NCI-H1105 (cell line): ENCODE measurements at places on chromosomes 12 and 14.

DNA sequence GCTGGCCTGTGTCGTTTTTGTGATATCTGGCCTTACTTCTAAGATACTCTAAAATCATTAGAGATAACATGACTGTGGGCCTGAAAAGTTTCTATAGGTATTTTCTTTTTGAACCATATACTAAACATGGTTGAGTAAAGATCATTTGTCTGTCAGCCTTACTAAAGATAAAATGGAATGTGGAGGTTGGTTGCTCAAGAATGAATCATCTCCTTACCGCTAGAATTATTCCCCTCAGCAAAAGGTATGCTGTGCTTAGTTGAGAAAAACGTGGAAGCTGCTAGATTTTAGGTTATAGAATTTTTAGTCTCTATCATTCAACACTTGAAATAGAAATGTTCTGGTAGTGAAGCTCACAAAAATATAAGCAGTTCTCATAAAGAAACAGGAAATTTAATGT, 407.3 kb downstream of the AEBP2 start:
- DNase-seq = no peak

GRCh38 chr12:98222135-98222534, 293.3 kb upstream of the TMPO start:
- no peak for DNase-seq

DNA sequence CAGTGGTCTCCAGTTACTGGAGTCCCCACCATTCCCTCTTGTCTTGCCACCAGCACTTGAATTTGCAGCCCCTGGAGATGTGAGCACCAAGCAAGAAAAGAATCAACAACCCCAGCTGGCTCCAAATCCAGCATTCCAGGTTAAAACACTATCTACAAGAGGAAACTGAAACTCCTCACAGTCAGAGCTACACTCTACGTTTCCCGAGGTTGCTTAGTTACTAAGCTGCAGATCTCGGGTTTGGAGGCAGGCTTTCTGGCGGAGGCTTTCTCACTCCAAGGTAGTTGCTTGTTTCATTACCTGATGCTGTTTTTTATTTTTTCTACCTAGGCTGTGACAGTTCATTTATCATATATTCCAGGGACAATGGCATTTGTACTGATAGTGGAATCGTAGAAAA, 248.1 kb downstream of the GLT1D1 start:
- no peak for DNase-seq

GRCh38 chr12:19547271-19547671, 108.0 kb downstream of the AEBP2 start:
- no peak for DNase-seq

DNA sequence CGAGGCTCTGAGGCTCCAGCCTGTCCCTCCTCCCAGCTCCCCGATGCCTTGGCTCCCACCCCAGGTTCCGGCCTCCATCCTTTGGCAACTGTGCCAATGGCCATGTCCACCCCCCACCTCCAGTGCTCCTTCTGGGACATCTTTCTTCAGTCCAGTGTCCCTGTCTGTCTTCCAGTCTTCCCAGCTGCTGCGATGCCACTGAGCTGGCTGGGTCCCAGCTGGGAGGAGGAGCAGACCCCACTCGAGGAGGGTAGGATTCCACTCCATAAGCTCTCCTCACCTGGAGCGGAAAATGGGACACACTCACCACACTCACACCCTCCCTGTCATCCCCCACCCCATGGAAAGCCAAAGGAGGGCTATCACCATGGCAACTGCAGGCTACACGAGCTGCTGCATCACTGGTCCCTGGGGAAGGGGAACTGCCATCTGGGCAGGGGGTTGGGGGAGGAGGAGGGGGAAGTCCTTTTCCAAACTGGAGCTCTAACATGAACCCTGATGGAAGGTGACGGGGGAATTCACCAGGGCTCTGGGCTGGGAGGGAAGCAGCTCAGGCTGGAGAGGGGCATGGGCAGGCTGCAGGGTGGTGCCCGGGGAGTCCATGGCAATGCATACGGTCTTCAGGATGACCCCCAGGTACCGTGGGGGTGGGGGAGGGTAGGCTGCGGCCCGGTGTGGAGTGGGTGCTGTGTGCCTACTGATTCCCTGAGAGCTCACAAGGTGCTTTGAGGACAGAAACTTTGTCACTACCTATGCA, 94.3 kb downstream of the LRRC74A start:
- DNase-seq = peak; percentile 91

- DNase-seq = no peak
These were observed 95.9 kb upstream of the CDKN3 start for GRCh38 chr14:54300881-54301280.

DNA sequence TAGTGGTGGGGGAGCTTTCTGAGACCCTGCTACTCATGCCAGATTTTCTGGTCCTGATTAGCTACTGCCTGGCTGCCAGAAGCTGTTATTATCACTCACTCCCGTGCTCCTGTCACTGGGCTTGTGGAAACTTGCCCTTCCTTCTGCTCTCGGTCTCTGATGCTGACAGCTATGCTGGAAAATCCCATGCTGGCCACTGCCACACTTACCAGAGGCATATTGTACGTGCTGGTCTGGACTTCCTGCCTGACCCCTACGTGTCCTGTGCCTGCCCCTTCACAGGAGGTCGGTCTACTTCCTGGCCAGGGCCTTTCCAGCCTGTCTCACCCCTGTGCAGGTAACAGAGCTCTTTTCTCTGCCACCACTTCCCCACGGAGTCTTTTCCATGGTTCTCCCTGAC, 149.4 kb upstream of the PLEKHG7 start:
- DNase-seq = peak; percentile 77

DNA sequence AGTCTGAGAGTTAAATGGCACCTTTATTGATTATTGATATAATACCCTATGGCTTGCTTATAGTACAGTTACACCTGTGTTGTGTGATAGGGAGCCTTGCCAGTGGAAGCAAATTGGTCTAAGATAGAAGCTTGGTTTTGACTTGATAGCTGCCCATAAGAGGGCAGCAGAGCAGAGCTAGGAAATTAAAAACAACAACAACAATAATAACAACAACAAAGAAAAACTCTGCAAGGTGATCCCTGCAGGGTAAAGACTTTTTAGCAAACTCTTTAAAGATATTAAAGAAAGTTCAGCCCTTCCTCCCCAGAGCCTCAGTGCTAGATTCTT, 18.0 kb upstream of the RNASE10 start:
- no peak for DNase-seq

- no peak for DNase-seq
These were observed 30.1 kb downstream of the PRKCH start for GRCh38 chr14:61351477-61351876.

DNA sequence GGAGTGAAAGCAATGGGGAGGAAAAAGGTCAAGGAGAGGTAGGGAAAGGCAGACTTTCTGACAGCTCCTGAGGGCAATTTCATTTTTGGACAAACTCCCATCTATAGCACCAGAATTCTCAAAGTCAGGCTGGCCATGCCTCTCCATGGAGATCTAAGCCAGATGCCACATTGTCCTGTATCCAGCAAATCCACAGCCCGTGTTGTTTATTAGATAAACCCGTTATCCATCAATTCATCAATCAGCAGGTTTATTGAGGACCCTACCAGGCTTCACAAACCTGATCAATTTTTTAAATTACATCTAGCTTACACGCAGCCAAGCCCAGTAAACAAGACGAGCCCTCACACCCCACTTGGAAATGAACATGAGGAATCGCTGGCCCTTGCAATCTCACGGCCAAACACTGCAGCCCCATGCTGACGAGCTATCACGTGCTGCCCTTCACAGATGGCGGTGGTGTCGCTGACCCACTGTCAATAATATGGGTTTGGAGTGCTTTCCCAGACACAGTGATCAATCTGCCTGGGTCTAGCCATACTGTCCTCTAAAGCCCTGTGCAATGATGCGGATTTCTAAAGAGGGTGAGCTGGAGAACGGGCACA, 332.9 kb downstream of the DPF3 start:
- DNase-seq = no peak

- no peak for DNase-seq
These were observed 279.3 kb upstream of the PDE3A start for GRCh38 chr12:20089077-20089476.

DNA sequence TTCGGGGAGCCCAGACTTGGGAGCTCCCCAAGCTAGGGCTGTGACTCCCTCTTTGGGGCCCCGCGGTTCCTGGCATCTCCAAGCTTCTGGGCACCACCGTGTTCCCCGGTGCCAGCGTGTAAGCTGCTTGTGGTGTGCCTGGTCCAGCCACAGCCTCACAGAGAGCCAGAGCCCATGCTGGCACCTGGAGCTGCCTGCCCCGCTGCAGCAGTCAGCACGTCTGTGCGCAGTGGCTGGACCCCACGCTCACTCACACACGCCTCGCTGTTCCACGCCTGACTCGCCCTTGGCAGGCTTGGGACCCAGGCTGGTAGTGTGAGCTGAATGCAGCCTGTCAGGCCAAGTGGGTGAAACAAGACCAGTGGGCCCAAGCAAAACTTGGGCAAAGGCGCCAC, 34.5 kb downstream of the APAF1 start:
- DNase-seq = no peak

- no peak for DNase-seq
These were observed 21.5 kb upstream of the KIF26A start for GRCh38 chr14:104116756-104117340.

GRCh38 chr12:115517913-115518312, 759.6 kb downstream of the MED13L start:
- no peak for DNase-seq

DNA sequence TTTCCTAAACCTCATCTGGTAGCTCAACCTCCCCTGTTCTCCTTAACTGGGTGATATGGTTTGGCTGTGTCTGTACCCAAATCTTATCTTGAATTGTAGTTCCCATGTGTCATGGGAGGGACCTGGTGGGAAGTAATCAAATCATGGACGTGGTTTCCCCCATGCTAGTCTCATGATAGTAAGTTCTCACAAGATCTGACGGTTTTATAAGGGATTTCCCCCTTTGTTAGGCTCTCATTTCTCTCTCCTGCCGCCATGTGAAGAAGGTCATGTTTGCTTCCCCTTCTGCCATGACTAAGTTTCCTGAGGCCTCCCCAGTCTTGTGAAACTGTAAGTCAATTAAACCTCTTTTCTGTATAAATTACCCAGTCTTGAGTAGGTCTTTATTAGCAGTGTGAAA, 19.5 kb downstream of the COX16 start:
- no peak for DNase-seq

DNA sequence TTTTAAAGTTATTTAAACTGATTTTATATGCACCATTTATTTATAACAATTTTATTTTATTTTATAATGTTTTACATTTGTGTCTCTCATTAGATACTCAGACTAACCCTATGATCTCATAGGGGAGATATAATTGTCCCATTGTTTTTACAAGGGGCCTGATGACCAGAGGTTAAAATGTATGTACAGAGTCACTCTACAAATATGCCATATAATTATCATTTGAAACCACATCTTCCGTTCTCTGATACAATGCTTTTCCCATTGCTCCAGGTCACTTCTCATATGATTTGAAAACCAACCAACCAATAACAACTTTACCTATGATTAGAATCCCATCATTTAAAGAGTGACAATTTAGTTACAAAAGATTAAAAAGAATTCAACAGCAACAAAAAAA, 137.8 kb downstream of the GPHN start:
- no peak for DNase-seq

DNA sequence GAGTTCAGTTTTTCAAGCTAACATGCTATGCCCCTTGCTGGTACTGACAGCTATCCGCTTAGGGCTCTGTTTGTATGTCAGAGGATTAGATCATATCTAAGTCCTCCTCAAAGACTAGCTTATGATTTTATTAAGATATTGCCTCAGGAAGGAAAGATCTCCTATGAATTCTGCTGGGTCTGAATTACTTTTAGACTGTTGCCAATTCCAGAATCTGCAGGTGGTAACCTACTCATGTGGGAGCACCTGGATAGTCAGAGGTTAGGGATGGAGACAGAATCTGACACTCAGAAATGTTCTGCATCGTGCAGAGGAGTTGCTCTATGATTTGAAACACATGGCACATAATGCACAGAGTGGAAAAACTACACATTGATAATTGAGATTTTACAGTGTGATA, 843.4 kb downstream of the SLC6A15 start:
- no peak for DNase-seq

GRCh38 chr12:2266666-2267620, 214.2 kb downstream of the CACNA1C start:
- DNase-seq = no peak

DNA sequence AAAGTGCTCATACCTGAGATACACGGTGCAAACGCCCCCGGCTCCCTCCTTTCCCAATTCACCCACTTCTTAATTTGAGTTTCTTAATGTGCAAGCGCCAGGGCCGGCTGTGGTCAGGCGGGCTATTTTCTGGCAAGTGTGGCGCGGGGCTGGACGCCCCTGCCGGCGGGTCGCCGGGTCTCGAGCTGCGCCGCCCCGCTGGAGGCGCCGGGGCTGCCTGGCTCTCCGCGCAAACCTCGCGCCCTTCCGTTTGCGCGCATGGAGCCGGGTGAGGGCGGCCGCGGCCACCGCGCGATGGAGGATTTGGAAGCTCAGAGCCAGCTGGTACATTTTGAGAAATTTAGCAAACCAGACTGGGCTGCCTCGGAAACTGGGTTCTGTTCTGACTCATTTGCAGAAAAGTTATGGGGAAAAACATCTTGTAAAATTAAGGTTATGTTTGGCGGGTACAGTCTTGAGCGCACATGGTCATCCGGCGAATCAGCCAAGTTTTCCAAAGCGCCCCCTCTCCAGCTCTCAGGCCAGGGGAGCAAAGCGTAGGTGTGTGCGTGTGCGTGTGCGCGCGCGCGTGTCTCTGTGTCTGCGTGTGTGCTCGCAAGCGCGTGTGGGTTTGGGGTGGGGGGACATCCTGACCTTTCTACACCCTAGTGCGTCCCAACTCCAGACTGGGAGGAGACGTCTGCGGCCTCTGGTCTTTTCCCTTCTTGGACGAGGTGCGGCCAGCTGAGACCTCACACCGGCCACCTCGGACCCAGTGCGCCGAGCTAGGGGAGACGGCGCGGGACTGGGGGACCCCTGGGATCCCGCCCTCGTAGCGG, 6.5 kb upstream of the OTX2 start:
- DNase-seq = no peak

DNA sequence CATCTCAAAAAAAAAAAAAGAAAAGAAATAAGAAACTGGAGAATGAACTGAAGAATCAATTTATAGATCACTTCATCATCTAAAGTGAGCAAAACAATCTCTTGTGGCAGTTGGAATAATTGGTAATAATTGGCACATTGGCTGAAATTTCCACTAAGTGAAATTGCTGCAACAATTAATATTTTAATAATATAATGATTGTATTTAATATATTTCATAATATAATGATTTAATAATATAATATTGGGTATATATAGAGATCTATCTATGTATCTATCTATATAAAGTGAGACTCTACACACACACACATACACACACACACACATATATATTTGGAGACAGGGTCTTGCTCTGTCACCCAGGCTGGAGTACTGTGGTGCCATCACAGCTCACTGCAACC, 81.2 kb upstream of the PRICKLE1 start:
- no peak for DNase-seq

DNA sequence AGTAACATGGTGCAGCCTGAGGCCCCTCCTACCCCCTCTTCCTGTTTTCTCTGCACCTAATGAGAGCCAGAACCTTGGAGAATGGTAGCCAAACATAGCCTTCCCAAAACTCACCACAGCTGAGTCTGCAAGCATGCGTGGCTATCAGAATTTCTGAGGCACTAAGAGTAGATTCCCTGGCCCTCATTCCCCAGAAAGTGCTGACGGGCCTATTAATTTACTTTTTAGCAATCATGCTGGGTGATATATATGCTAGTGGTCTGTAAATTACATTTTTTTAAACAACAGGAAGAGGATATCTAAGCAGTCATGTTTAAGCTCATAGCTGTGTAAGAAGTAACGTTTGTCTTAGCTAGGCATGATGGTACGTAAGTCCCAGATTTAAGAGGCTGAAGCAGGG, 30.4 kb downstream of the KANSL2 start:
- no peak for DNase-seq
